Fibroblast of lung (primary cell): ENCODE measurements at places on chromosomes 12 and 14.

GRCh38 chr14:100401792-100402191, 78.7 kb downstream of the SLC25A47 start:
- DNase-seq = no peak

DNA sequence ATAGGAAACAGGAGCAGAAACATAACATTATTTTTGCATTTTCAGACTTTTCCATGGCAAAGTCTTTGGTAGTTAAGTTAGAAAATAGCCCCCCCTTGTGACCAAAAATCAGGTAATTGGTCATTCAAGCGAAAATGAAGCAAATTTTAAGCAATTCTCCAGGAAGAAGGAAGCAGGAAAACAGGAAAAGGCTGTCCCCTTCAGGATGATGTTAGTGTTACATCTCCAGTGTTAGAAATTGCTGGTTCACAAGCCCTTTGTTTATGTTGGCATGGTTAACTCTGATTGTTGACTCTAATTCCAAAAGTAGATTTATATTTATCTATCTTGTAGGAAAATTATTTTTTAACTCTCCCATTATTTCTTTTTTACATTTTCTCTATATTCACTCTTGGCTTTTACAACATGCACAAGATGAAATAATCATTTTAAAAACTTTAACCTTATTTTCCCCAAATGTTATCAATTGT, 18.8 kb upstream of the GAS2L3 start:
- peak; percentile 82 for DNase-seq

DNA sequence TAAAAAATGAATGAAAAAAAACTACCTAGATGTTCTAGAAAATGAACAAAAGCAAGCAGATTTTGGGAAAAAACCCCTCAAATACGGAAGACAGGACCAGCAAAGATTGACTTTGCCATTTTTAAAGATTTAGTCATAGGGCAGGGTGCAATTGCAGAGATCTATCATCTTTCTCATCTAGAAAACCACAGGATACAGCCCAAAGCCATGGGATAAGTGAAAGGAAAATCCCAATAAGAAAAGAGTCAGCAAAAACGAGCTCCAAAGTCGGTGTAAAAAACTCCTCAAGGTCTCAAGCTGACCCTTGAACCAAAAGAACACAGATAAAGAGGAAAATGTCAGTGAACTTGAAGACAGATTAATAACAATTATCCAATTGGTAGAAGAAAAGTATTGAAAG, 28.0 kb downstream of the CEP290 start:
- peak; percentile 31 for DNase-seq

GRCh38 chr12:50213439-50213838, 46.3 kb upstream of the CERS5 start:
- DNase-seq = no peak

- DNase-seq = no peak
These were observed 319.1 kb upstream of the RGS6 start for GRCh38 chr14:71613168-71613567.
